ENCODE measurements at places on chromosomes 12 and 14.
A peak's percentile ranks its signal among the peaks of the same experiment; 100 is the strongest.

DNA sequence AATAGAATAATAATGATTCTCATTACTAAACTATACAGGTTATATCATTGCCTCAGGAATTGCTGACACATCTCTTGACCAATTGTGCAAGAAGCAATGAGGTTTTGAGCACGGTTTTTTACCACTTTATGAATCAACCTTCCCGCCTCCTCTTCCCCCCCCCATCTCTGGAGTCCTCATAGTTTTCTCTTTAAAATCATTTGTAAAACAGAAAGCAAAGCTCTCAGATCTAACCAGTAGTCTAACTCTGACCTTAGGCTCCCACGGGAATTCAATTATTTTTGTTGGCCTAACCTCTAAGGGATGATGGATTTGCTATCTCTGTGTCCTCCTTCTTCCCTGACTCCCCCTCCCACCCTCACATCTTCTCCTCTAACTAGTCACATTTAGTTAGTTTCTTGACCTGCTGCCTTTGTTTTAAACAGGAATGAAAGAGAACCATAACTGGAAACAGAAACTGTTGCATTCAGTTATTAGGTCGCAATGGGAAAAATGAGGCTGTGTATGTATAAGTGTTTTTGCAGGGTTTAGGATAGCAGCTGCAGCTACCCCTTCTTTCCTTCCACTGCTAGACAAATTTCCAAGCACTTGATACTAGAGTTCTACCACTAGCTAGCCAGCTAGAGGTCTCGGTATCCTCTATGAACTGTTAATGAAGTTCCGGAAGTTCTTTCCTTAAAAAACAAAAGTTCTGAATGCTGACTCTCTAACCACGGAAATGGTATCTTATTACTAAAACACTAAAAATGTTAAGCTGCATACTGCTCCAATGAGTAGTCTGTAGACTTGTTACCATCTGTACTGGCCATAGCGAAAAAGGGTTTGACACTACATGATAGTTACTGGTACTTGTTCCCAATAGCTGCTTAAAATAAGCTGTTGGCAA is 65.4 kb downstream of the TAOK3 start:
- no peak for DNase-seq

- DNase-seq, result no peak
Measured at GRCh38 chr12:83996671-83997070, 915.9 kb downstream of the SLC6A15 start.

DNA sequence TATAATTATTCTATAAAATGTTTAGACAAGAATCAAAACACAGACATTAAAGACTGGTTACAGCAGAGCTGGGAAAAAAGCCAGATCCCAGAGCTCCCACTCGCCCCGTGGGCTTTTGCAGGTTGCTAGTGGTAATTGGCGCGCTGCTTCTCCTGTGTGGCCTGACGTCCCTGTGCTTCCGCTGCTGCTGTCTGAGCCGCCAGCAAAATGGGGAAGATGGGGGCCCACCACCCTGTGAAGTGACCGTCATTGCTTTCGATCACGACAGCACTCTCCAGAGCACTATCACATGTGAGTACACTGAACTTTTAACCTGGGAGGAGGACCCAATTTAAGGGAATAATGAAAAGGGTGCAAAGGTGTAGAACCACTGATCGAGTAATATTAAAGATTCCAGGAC is 7.5 kb downstream of the TMEM52B start:
- peak; percentile 15 for DNase-seq

DNA sequence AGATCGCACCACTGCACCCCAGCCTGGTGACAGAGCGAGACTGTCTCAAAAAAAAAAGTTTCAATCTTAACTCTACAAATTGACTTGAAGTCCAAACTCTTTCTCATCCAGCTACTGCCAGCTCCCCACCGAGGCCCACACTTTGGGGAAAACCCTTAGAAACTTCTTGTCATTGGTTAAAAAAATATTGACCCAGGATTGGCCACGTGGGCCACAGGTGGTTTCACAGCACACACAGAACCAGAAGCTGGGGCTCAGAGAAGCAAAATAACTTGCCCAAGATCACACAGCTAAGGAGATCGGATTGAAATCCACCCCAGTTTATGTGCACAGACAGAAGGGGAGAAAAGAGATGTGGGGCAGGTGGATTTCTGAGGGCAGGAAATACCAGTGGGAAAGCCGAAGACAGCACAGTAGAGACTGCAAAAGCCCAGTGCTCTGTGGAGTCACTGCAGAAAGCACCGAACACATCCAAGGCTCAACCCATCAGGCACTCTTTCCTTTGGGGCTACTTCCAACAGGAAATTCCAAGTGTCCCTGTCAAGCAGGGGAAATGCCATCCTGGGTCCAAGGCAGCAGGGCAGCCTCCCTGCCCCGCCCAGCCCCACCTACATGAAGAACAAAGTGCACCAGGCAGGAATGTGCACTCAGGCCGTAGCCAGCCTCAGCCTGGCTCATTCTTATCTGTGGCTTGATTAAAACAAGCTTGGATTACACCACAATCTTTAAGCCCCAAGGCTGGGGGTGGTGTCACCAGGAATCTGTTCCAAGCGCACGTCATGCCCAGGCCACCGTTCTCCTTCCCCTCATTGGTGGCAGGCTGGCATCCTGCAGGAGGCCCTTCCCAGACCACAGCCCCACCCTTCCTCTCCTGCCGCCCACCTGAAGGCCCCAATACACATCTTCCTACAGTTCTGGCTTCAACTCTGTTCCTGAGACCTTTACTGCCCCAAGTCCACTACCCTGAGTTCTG is 72.5 kb downstream of the ITPK1 start:
- no peak for DNase-seq

GRCh38 chr12:4690760-4691159 is 29.4 kb upstream of the GALNT8 start:
- DNase-seq, result no peak

DNA sequence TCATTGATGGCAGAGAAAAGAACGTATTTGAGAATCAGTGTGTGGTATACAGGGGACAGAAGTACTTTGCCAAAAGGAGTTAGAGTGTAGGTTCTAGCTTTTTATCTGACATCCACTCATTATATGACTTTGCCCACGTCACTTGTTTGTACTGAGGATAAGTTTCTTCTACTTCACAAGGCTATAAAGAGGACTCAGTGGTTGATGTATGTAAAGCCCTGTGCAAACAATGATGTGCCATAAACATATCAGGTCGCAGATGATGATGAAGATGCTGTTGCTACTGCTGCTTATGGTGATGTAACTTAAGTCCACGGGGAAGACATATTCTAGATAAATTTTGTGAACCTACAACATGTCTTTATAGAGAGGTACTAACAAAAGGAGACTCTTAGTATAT is 66.3 kb downstream of the TRHDE start:
- no peak for DNase-seq

- DNase-seq, result no peak
Measured at GRCh38 chr12:56476972-56477432, 8.6 kb downstream of the SPRYD4 start.

DNA sequence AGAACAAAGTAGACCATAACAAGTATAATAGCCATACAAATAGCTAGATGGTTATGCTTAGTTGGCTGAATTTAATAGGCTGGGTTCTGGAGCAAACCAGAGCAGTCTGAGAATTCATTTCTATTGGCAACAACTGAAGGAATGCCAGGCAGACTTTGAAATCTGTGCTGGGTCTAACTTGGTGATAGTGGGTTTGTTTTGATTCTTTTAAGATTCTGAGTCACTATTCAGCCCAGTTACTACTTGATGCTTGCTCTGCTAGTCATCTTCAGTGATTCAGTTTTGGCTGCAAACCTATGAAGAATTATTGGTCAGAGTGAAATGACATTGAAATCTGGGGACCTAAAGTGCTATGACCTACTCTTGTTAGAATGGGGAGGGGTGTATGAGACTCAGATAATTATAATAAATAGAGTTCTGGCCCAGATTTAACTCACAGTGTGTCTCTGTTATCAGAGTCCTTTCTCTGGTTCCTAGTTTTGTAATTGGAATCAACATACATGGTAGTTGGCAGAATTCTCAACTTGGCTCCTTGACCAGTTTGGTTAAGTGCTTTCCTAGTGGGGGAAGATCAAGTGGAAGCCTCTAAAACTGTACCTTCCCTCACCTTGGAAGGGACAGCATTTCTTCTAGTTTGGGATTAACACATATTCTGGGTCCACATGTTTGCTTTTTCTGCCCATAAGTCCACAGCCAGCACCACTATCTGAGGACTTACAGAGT is 43.5 kb downstream of the MNAT1 start:
- DNase-seq, result no peak
